ENCODE measurements at places on chromosomes 6 and 20. TPM values are rescaled to one million over a fixed set of nuclear protein-coding genes. Genes with fewer than 3 reads are reported as not detected.

The ARMC12 gene
- total RNA-seq: not detected

The MCCD1 gene
- total RNA-seq: not detected

The GSTA2 gene
- total RNA-seq: not detected

The MYB gene
- not detected for total RNA-seq

The ACTL10 gene
- total RNA-seq: 1.6 TPM

The ITPR3 gene
- 94.1 TPM for total RNA-seq

The DEFB132 gene
- not detected for total RNA-seq

The KCNS1 gene
- total RNA-seq: 0.05 TPM

The NRSN1 gene
- not detected for total RNA-seq

The SLC35D3 gene
- total RNA-seq: not detected

The BPIFB1 gene
- total RNA-seq: not detected

The PPP1R14C gene
- not detected for total RNA-seq

The KCNK17 gene
- total RNA-seq: not detected

The DEF6 gene
- total RNA-seq: 1.5 TPM

The ERVFRD-1 gene
- 6.5 TPM for total RNA-seq

The TREM2 gene
- total RNA-seq: not detected

The OPN5 gene
- total RNA-seq: not detected

The SSTR4 gene
- not detected for total RNA-seq

The SPATS1 gene
- not detected for total RNA-seq

The KIZ gene
- 3.6 TPM for total RNA-seq

The TCF21 gene
- total RNA-seq: not detected

The CLPSL2 gene
- not detected for total RNA-seq

The COL9A3 gene
- total RNA-seq: not detected

The MRPS18B gene
- total RNA-seq: 55.8 TPM

The ADGRF1 gene
- not detected for total RNA-seq

The HLA-DOA gene
- not detected for total RNA-seq

The FERMT1 gene
- 4.0 TPM for total RNA-seq

The REM1 gene
- not detected for total RNA-seq

The CD93 gene
- 394 TPM for total RNA-seq

The HLA-DMB gene
- 1.2 TPM for total RNA-seq

The WFDC12 gene
- total RNA-seq: not detected

The CLPSL1 gene
- not detected for total RNA-seq

The LY86 gene
- total RNA-seq: not detected

The PTCRA gene
- not detected for total RNA-seq

The TEAD3 gene
- 0.27 TPM for total RNA-seq

The ASIP gene
- not detected for total RNA-seq

The ADGRF4 gene
- total RNA-seq: not detected
